Cardiac septum (tissue), 1 donor: ENCODE measurements at places on chromosomes 7 and 10.

- no peak for DNase-seq
Observed at GRCh38 chr10:89073719-89074118, 83.1 kb downstream of the FAS start.

DNA sequence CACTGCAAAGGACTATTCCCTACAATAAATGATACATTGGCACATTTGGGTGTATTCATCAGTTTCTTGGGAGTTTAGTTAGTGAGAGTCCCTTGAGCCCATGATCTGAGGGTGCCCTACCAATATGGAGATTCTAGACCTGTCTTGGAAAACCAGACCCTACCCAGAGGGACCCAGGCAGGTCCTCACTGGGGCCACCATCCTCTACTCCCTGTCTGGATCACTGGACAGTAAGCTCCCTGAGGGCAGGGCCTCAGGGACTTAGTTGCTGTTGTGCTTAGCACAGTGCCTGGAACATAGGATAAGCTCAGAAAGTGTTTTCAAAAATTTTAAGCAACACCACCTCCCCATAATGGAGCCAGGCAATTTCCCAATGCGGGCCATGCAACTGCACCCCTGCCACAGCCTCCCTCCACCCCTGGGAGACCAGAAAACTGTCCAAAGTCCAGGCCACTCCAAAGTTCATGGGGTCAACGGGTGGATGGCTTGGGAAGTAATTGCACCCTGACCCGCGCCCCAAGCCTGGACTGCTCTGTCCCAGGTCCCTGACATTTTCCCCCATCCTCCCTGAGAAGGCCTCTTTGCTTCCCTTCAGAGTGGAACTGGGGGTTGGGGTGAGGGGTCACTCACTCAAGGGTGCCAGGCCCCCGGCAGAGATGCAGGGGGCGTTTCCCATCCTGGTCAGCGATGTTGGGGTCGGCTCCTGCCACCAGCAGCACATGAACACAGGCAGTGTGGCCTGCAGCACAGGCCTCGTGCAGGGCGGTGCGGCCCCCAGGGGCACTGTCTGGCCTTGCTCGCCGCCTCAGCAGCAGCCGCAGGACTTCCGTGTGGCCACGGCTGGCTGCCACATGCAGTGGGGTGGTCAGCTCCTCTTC lies 1.0 kb downstream of the ASB10 start:
- peak; percentile 73 for DNase-seq

DNA sequence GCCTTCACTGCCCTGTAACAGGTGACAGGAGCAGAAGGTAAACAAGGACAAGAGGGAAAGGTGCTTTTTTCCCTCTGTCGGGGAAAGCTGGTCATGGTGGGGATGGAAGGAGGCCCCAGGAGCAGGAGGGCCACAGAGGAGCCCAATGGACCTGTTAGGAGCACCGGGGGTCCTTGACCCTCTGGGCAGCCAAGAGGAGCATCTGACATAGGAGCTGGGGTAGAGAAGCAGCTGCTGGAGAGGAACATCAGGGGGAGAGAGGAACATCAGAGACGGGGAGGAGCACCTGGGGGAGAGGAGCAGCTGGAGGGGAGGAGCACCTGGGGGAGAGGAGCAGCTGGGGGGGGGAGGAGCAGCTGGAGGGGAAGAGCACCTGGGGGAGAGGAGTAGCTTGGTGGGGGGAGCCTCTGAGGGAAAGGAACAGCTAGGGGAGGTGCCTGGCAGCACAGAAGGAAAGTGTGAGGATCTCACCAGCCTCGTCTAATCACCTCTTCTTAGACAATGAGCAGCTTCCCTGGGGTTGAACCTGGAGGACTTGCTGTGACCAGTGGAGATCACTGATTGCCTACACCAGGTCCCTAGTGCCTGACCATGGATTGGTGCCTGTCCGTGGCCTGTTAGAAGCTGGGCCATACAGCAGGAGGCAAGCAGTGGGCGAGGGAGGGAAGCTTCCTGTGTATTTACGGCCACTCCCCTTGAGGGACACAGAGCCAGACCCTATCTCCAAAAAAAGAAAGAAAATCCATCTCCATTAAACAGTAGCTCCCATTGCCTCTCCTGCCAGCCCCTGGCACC lies 37.6 kb downstream of the JAKMIP3 start:
- peak; percentile 31 for DNase-seq

GRCh38 chr10:107924458-107924857 lies 760.0 kb upstream of the SORCS1 start:
- DNase-seq, result no peak

DNA sequence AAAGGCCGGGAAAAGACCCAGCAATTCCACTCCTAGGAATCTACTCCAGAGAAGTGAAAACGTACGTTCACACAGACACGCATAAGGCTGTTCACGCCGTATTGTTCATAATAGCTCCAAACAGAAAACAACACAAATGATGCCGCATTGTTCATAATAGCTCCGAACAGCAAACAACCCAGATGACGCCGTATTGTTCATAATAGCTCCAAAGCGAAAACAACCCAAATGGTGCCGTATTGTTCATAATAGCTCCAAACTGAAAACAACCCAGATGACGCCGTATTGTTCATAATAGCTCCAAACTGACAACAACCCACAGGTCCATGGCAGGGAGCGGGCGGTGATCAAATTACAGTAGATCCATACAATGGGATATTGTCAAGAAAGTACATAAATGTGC lies 85.2 kb upstream of the DNAAF5 start:
- DNase-seq, result no peak

DNA sequence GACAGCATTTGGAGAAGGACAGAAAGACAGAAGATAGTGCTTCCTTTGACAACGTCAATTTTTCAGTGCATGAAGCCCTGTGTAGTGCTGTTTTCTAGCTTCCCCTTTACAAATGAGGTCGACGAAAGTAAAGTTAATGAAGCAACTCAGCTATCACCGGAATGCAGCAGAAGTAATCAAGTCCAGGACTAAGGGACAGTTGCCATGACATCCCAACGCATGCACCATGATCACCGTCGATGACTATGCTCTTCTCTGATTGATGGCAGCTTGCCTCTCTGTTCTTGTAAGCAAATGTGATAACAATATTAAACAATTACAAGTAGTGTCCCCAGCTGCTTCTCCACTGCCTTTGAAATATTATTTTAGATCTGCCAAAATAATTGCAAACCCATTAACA lies 205.8 kb downstream of the FRMD4A start:
- no peak for DNase-seq

DNA sequence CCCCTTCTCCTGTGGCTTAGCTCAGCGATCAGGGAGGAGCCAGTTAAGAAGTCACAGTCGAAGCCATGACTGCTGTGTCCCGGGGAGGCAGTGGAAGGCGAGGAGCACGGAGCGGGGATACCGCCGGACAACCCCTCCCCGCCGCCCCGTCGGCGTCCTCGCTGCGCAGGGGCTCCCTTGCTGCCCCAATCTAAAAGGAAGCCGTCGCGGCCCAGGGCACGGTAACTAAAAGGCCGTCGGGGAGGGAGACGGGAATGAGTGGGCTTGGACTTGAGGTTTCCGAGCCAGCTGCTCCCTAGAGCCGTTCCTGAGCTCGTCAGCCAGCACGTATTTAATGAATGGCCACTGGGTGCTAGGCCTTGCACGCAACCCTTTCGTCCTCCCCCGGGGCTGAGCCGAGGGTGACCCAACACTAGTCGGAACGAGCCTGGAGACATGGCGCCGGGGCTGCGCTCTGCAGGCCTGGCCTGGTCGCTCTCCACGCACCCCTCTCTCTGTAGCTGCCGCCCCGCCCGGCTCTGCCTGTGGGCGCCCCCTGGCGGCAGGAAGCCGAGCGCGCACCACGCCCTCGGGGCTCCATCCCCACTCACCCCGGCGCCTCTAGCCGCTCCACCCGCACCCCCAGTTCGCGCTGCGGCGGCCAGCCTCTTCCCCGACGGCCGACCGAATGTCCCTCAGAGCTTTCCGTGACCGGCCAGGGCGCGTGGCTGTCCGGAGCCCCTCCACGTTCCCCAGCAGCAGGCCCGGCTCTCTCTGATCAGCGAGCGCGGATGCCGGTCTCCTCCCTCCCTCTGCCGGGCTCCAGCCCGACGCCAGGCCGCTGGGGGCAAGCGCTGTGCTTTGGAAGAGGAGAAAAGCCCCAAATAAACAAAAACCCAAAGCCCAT lies 29.3 kb upstream of the KCNK18 start:
- DNase-seq, result peak; percentile 82

DNA sequence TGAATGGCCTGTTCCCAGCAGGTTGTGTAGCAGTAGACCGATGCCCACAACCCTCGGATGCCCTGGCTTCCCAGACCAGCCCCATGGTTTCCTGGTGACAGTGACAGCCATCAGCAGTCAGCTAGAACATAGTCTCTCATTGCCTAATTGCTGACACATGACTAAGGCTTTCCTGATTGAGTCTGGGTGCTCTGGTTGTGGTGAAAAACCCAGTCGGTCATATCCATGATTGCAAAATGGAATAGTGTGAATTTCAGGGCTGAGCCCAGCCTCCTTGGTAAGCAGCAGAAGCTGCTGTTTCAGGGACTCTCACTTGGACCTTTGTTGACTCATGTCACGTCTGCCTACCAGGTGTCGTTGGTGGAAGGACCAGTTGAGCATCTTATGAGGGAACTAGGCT lies 36.6 kb downstream of the POR start:
- peak; percentile 85 for DNase-seq

DNA sequence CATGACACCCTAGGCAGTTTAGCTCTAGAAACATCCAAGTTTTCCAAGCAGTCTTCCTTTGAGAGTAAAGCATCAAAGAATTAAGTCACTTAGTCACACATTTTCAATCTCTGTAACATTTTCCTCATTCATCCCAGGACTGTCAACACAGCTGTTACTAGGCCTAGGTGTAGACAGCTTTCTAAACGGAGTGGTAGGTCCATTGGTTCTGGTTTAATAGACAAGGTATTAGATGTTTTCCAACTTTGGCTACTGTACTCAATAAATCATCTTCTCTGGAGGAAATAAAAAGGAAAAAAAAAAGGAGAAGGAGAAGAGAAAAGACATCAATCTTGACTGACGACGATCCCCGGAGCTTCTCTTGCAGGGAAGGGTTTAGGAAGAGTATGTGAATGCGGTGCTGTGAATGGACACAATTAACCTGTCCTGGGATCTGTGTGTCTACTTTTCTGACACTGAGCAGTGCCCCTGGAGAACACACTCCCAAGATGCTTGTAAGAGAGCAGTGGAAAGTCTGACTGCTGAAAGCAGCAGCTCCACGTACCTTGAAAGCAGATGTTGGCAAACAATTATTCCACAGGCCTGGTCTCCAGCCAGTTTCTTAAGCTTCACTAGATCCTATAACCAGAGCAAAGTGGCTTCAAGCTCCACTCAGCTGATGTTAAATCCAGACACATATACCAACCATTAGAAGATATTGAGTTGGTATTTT lies 59.1 kb downstream of the CXCL12 start:
- no peak for DNase-seq

DNA sequence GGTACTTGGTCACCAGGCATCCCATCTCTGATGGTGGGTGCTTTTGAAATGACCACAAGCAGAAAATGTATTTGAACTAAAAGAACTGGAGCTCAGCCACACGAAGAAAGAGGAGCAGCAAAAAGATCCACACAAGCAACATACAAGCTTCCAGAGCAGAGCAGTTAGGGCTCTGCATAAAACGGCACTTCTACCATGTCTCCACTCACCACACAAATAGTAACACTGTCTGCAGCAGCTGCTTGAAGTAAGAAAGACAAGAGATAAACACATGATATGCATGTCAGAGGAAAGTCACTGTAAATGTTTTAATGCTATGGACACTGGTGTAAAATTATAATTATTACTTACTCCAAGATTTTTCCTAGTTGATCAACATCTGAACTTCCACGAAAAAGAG lies 32.5 kb upstream of the FAM133B start:
- DNase-seq, result no peak

GRCh38 chr10:112812586-112812985 lies 137.5 kb upstream of the TCF7L2 start:
- no peak for DNase-seq

DNA sequence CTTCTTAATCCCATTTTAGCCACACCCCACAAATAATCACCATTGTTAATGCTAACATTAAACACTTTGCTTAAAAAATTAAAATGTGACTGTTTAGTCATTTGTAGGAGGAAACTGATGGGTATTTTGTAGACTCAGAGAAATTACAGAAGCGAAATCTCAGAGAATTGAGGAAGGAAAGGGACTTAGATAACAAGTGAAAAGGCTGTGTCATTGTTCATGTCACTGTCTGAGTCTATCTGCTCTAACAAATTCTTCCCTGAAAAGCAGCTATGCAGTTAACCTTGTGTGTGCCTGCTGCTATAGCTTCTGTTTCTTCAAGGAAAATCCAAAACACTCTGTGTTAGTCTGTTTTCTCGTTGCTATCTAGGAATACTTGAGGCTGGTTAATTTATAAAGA lies 40.9 kb upstream of the PLXDC2 start:
- DNase-seq, result no peak

GRCh38 chr10:59037506-59037905 lies 138.9 kb upstream of the PHYHIPL start:
- no peak for DNase-seq

- no peak for DNase-seq
Observed at GRCh38 chr10:96417441-96417840, 58.6 kb upstream of the OPALIN start.

DNA sequence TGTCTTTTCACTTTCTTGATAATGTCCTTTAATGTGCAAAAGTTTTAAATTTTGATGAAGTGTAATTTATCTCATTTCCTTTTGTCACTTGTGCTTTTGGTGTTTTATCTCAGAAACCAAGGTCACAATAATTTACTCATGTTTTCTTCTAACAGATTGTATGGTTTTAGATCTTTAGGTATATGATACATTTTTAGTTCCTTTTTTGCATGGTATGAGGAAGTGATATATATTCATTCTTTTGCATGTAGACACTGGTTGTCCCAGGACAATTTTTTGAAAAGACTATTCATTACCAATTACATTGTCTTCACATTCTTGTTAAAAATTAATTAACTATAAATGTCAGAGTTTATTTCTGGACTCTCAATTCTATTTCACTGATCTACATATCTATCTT lies 39.8 kb upstream of the GPR22 start:
- no peak for DNase-seq

- DNase-seq, result no peak
Observed at GRCh38 chr10:77101341-77101740, 536.3 kb downstream of the KCNMA1 start.

GRCh38 chr10:84214046-84214572 lies 11.2 kb downstream of the LRIT2 start:
- DNase-seq, result peak; percentile 63

GRCh38 chr7:128743112-128743772 lies 4.1 kb downstream of the CALU start:
- DNase-seq, result no peak

DNA sequence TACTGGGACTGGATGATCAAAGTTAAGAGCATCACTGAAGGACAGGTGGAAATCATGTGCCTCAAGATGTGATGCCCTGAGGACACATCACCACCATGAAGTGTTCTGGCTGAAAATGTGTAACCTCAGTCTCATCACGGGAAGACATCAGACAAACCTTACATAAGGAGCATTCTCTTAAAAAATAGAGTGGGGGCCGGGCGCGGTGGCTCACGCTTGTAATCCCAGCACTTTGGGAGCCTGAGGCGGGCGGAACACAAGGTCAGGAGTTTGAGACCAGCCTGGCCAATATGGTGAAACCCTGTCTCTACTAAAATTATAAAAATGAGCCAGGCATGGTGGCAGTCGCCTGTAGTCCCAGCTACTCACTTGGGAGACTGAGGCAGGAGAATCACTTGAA lies 65.6 kb downstream of the LOXL4 start:
- DNase-seq, result no peak

- DNase-seq, result no peak
Observed at GRCh38 chr10:106705681-106706100, 458.8 kb downstream of the SORCS1 start.

- no peak for DNase-seq
Observed at GRCh38 chr7:23473844-23474093, 3.5 kb upstream of the IGF2BP3 start.

GRCh38 chr10:88505680-88506215 lies 77.4 kb downstream of the RNLS start:
- no peak for DNase-seq

- DNase-seq, result no peak
Observed at GRCh38 chr10:75395066-75395931, 6.3 kb downstream of the ZNF503 start.
